ENCODE measurements at places on chromosomes 4 and X.

GRCh38 chr4:183430317-183430993 is 14.0 kb upstream of the CDKN2AIP start:
- DNase-seq, result no peak

GRCh38 chr4:156598138-156598681 is 373.4 kb downstream of the PDGFC start:
- DNase-seq, result peak; percentile 80

GRCh38 chr4:33493231-33493630 is 2751.1 kb downstream of the ARAP2 start:
- no peak for DNase-seq

- DNase-seq, result no peak
Measured at GRCh38 chr4:165345666-165346417, 18.4 kb downstream of the MSMO1 start.

- DNase-seq, result no peak
Measured at GRCh38 chrX:330726-331150, 12.1 kb upstream of the GTPBP6 start.

DNA sequence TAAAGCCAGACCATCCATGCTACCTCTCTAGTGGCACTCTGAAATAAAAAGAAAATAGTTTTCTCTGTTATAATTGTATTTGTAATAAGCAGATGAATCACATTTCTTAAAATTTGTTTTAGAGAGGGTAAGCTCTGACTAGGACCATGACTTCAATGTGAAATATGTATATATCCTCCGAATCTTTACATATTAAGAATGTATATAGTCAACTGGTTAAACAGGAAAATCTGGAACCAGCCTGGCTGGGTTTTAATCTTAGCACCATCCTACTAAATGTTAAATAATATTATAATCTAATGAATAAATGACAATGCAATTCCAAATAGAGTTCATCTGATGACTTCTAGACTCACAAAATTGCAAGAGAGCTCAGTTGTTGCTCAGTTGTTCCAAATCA is 1.5 kb downstream of the FGB start:
- DNase-seq, result no peak

- peak; percentile 90 for DNase-seq
Measured at GRCh38 chr4:108360754-108361445, 192.2 kb upstream of the LEF1 start.

GRCh38 chrX:45596188-45596808 is 395.6 kb upstream of the DIPK2B start:
- no peak for DNase-seq

DNA sequence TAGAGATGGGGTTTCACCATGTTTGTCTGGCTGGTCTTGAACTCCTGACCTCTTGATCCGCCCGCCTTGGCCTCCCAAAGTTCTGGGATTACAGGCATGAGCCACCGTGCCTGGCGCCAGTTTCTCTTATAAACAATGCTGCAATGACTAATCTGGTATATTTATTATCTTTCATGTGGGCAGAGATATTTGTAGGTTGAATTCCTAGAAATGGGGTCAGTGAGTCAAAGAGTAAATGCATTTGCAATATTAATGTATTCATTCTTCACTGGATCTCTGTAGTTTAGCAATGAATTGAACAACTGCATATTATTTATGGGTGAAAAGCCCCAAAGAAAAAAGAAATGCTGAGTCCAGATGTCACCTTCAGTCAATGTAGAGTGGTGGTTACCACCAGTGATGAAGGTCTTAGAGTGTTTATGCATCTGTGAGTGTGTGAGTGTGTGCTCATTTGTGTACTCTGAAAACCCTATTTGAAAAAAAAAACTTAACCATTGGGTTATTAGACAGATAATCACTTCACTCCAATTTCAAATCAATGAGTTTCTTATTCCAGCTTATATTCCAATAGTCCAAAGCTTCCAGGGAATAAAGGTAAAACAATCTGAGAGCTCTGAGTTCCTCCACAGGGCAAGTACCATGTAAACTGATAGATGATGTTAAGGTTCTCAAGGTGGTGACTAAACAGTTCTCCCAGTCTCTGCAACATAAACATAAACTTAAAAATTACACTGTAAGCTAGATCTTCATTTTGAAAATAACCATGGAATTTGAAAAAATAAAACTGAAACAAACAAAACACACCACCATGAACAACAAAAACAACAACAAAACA is 22.6 kb upstream of the CD38 start:
- DNase-seq, result no peak

GRCh38 chrX:2697741-2698299 is 6.7 kb downstream of the CD99 start:
- DNase-seq, result no peak

GRCh38 chr4:47442980-47443379 is 20.5 kb downstream of the COMMD8 start:
- no peak for DNase-seq

- DNase-seq, result peak; percentile 4
Measured at GRCh38 chrX:97398030-97398551, 514.4 kb downstream of the RPA4 start.

DNA sequence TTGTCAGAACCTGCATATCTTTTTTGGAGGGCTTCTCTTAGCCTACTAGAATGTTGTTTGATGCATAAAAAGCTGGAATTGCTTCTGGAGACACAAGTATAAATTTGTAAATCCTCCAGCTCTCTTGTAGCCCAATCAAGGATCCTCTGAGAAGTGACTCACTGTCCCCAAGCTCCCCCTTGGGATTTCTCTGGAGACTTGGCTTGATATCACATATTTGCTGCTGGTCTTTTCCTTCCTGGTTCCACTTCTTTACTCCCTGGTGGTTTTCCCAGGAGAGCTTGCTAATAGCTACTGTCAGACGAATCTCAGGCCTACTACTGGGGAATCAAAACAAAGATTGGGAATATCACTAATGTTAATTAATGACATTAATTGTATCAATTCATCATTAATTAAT is 173.1 kb downstream of the STK32B start:
- no peak for DNase-seq

Data from fibroblast of skin of abdomen (primary cell).